SJSA1 (cell line): ENCODE measurements at places on chromosomes 5 and 9. TPM values are rescaled to one million over a fixed set of nuclear protein-coding genes. Genes with fewer than 3 reads are reported as not detected.

Gene OR1K1
- not detected in 2 replicates for total RNA-seq

Gene PTGER4
- total RNA-seq = 22.5 and 27.6 TPM in 2 replicates

Gene NR2F1-AS1
- 6.0 and 9.2 TPM in 2 replicates for total RNA-seq

Gene KIF12
- total RNA-seq = 0.13 and 0.85 TPM in 2 replicates

Gene UNC13B
- total RNA-seq = 1.6 and 1.9 TPM in 2 replicates

Gene EIF4EBP3
- total RNA-seq = 1.4 TPM in 1 of 2 replicates, not detected in the other

Gene TAF11L10
- not detected in 2 replicates for total RNA-seq

Gene C9orf85
- total RNA-seq = 12.2 and 13.2 TPM in 2 replicates

Gene SLC25A2
- total RNA-seq = 0.11 and 0.75 TPM in 2 replicates

Gene ZNF354B
- 7.0 and 10.7 TPM in 2 replicates for total RNA-seq

Gene SMIM3
- total RNA-seq = 9.7 and 14.3 TPM in 2 replicates

Gene IL5
- total RNA-seq = not detected in 2 replicates

Gene CDX1
- 0.19 and 1.8 TPM in 2 replicates for total RNA-seq

Gene INSL4
- total RNA-seq = 0.81 TPM in 1 of 2 replicates, not detected in the other

Gene SH3PXD2B
- total RNA-seq = 23.2 and 32.3 TPM in 2 replicates

Gene ZCCHC10
- total RNA-seq = 53.7 and 66.4 TPM in 2 replicates

Gene CDC37L1
- total RNA-seq = 4.8 and 12.6 TPM in 2 replicates

DNA sequence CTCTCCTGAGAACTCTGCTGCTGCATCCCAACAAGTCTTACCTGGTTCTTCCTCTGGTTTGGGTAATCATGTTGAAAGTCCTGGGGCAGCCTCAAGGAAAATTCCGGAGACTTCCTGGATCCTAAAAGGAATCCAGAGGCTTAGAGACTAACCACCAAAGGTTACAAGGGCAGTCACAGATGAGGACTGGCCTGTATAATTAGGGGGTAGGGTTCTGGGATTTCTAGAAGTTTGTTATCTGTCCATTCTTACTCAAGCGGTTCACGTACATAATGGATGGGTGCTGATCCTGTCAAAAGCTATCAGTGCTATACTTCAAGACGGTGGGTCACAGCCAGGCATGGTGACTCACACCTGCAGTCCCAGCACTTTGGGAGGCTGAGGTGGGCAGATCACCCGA is 51.4 kb upstream of the EPB41L4B start:
- no peak for DNase-seq
- no peaks in the 10 kb centered on the region for H3K4me1 ChIP-seq
- H3K36me3 ChIP-seq = no peaks in the 10 kb centered on the region

DNA sequence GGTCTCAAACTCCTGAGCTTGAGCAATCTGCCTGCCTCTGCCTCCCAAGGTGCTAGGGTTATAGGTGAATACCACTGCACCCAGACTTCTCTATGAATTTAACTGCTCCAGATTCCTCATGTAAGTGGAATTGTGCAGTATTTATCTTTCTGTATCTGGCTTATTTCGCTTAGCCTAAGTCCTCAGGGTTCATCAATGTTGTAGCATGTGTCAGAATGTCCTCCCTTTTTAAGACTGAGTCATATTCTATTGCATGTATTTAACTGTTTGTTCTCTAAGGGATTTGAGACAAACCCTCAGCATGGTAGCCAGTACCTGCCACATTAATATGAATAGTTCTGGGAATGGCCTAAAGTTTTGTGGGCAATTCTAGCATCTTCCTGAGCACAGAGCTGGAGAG is 53.9 kb upstream of the TUT7 start:
- no peak for DNase-seq
- H3K36me3 ChIP-seq = no peaks in the 10 kb centered on the region
- H3K27ac ChIP-seq = no peak overlapping the region

- H3K27me3 ChIP-seq = no peaks in the 10 kb centered on the region; the same call in 1 of the 2 replicates
- no peak overlapping the region for H3K4me3 ChIP-seq
- H3K27ac ChIP-seq = no peak overlapping the region
Observed at GRCh38 chr5:116532762-116533525, 41.7 kb downstream of the SEMA6A start.

GRCh38 chr9:32069169-32069813 is 315.2 kb upstream of the ACO1 start:
- H3K4me1 ChIP-seq = no peaks in the 10 kb centered on the region
- no peaks in the 10 kb centered on the region for H3K27me3 ChIP-seq
- DNase-seq = no peak

DNA sequence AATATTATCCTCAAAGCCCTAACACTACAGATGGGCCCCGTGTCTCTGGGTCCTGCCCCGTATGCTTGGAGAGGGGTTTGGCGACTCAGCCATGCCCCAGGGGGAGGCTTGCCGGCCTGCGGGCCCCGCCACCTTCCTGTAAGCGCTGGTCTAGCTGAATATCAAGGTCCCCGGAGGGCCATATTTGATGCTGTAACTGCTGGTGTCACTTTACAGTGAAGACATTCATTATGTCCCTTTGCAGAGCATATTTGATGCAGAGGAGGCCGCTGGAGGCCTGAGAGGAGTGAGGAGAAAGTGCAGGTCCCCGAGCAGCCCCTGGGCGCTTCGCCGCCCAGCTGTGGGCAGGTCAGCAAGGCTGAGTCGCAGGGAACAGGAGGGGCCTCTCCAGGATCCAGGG is 16.8 kb downstream of the IRX4 start:
- H3K27ac ChIP-seq = no peak overlapping the region
- no peak for DNase-seq
- no peaks in the 10 kb centered on the region for H3K4me1 ChIP-seq
- H3K4me3 ChIP-seq = no peak overlapping the region

- no peaks in the 10 kb centered on the region for H3K4me1 ChIP-seq
- no peaks in the 10 kb centered on the region for H3K27me3 ChIP-seq
- H3K36me3 ChIP-seq = no peaks in the 10 kb centered on the region
- no peak for DNase-seq
Observed at GRCh38 chr5:33526755-33527154, 86.0 kb downstream of the TARS1 start.

- H3K4me1 ChIP-seq = no peaks in the 10 kb centered on the region
- H3K27me3 ChIP-seq = peaks cover 10% of the 10 kb centered on the region
- no peak overlapping the region for H3K4me3 ChIP-seq
- H3K36me3 ChIP-seq = no peaks in the 10 kb centered on the region
- no peak for DNase-seq
Observed at GRCh38 chr5:137887831-137888230, 1.4 kb upstream of the PKD2L2 start.

- no peaks in the 10 kb centered on the region for H3K4me1 ChIP-seq
- no peak overlapping the region for H3K4me3 ChIP-seq
- H3K27me3 ChIP-seq = no peaks in the 10 kb centered on the region
- H3K27ac ChIP-seq = no peak overlapping the region
- H3K36me3 ChIP-seq = no peaks in the 10 kb centered on the region
Observed at GRCh38 chr9:37370968-37371563, 51.4 kb upstream of the GRHPR start.

DNA sequence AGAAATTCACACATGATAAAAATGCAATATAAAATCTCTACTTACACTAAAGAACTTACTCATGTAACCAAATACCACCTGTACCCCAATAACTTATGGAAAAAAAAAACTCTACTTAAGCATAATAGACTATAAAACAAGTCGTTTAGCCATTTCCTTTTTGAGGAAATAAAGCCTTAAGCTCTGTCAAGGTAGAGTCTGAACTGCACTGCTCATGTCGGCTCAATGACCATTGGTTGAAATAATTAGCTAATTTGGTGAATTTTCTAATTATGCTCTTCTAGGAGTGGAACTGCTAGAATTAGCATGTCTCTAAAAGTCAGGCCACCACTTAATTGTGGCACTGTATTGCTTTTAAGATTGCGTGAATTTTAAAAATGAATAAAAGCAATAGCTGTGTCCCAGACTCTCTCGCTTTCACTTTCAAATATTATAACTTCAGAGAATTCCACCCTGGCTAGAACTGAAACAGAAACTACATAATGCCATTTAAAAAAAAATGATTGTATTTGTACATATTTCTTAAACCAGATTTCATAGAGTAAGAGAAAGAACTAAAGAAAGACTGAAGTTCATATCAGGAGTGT is 113.0 kb upstream of the PCA3 start:
- no peak for DNase-seq
- peaks cover 57% of the 10 kb centered on the region for H3K4me1 ChIP-seq

GRCh38 chr9:134206311-134207300 is 42.2 kb upstream of the RNU6ATAC start:
- H3K36me3 ChIP-seq = no peaks in the 10 kb centered on the region
- H3K4me3 ChIP-seq = no peak overlapping the region
- peaks cover 10% of the 10 kb centered on the region; the same call in 1 of the 2 replicates for H3K27me3 ChIP-seq
- H3K4me1 ChIP-seq = no peaks in the 10 kb centered on the region
- DNase-seq = no peak
- H3K27ac ChIP-seq = no peak overlapping the region

- H3K27me3 ChIP-seq = peaks cover 22% of the 10 kb centered on the region
- DNase-seq = no peak
- no peak overlapping the region for H3K27ac ChIP-seq
- H3K4me3 ChIP-seq = no peak overlapping the region
Observed at GRCh38 chr5:151642472-151643140, 44.1 kb downstream of the SPARC start.

GRCh38 chr5:179792612-179793467 is 946 bp upstream of the LTC4S start:
- H3K4me1 ChIP-seq = peaks cover 15% of the 10 kb centered on the region
- no peaks in the 10 kb centered on the region for H3K27me3 ChIP-seq
- H3K36me3 ChIP-seq = peaks cover 18% of the 10 kb centered on the region
- no peak overlapping the region for H3K4me3 ChIP-seq
- no peak for DNase-seq
- H3K27ac ChIP-seq = no peak overlapping the region

- no peak overlapping the region for H3K4me3 ChIP-seq
- H3K27me3 ChIP-seq = peaks cover 37% of the 10 kb centered on the region
- no peak overlapping the region for H3K27ac ChIP-seq
- no peaks in the 10 kb centered on the region for H3K36me3 ChIP-seq
Observed at GRCh38 chr5:7398596-7399280, 2.8 kb downstream of the ADCY2 start.

- H3K27ac ChIP-seq = no peak overlapping the region
- no peaks in the 10 kb centered on the region for H3K4me1 ChIP-seq
- no peaks in the 10 kb centered on the region for H3K27me3 ChIP-seq
- no peak for DNase-seq
- H3K36me3 ChIP-seq = no peaks in the 10 kb centered on the region
Observed at GRCh38 chr9:75239176-75239575, 150.9 kb downstream of the OSTF1 start.

- H3K27ac ChIP-seq = no peak overlapping the region
- no peaks in the 10 kb centered on the region for H3K27me3 ChIP-seq
- peaks cover 36% of the 10 kb centered on the region for H3K4me1 ChIP-seq
- no peaks in the 10 kb centered on the region for H3K36me3 ChIP-seq
- DNase-seq = no peak
Observed at GRCh38 chr9:27340961-27341511, 44.1 kb upstream of the EQTN start.

- H3K4me3 ChIP-seq = no peak overlapping the region
- DNase-seq = no peak
- H3K36me3 ChIP-seq = no peaks in the 10 kb centered on the region
- H3K27ac ChIP-seq = no peak overlapping the region
Observed at GRCh38 chr5:151600069-151600665, 9.0 kb upstream of the FAT2 start.

DNA sequence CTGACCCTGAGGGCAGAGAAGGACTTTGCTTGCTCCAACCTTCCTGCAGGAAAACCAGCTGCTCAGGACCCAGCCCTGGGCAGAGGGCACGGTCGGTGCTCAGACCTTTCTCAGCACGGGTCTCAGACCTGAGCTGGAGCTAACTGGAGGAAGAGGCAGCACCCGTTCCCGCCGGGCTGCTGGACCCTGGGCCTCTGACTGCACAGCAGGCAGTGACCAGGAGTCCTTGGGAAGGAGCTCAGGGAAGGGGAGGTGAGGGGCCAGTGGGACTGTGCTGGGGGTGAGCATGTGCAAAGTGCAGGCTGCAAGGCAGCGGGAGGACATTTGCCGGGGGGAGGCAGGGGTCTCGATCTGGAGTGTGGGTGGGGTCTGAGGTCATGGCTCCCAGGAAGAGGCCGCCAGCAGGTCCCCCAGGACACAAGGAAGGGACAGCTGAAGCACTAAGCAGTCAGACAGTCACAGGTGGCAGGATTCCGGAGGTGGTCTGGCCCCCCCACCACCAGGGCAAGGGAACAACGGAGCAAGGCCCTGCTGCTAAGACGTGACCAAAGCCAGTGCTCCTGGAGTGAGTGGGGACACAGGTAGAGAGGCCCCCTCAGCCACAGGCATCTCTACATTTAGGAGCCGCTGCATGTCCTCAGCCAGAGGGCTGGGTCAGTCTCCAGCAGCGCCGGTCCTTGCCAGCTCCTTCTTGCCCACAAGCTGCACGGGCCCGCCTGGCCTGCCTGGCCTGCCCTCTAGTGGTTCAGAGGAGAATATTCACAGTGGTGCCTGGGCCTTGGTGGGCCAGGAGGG is 4.8 kb upstream of the DPM2 start:
- peaks cover 8% of the 10 kb centered on the region for H3K4me1 ChIP-seq
- H3K4me3 ChIP-seq = no peak overlapping the region
- peak; percentile 66 for DNase-seq
- H3K36me3 ChIP-seq = peaks cover 30% of the 10 kb centered on the region

DNA sequence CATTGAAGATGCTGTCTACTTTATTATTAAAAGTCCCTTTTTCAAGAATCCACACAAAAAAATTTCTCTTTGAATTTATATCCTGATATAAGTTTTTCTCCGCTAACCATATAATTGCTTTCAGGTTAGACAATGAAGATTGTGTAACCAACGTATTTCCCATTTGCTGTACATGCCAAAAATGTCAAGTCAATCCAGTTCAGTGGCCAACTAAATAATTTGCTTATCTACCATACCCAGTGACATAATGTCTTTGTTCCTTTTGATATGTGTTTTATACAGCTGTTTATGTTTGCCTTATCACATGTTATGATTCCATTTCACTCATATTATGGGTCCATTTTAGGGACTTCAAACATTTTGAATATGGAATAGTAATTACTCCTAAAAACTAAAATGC is 349.9 kb downstream of the EFNA5 start:
- H3K36me3 ChIP-seq = no peaks in the 10 kb centered on the region
- no peak overlapping the region for H3K4me3 ChIP-seq
- H3K4me1 ChIP-seq = no peaks in the 10 kb centered on the region
- no peak overlapping the region for H3K27ac ChIP-seq
- H3K27me3 ChIP-seq = no peaks in the 10 kb centered on the region

DNA sequence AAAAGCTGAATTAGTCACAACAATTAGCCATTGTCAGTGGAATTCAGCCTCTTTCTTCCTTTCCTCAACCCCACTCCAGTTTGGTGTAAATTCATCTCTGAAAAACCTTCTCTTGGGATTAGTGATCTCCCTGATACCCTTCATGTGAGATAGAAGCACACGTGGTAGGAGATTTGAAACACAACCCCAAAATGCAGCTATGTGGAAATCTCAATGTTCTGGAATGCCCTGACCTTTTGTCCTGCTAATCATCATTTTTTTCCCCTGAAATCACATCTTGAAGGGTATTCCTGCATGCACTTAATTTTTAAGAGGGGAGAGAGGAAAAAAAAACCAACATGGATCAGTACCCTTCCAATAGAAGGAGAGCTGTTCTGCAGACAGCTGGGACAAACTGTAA is 612.6 kb downstream of the EBF1 start:
- H3K4me3 ChIP-seq = no peak overlapping the region
- no peaks in the 10 kb centered on the region for H3K36me3 ChIP-seq
- no peaks in the 10 kb centered on the region; the same call in 1 of the 2 replicates for H3K27me3 ChIP-seq
- H3K27ac ChIP-seq = no peak overlapping the region

- H3K4me1 ChIP-seq = no peaks in the 10 kb centered on the region
- no peak for DNase-seq
- no peaks in the 10 kb centered on the region for H3K27me3 ChIP-seq
- no peaks in the 10 kb centered on the region for H3K36me3 ChIP-seq
- no peak overlapping the region for H3K4me3 ChIP-seq
Observed at GRCh38 chr5:50995285-50995942, 329.0 kb downstream of the PARP8 start.

GRCh38 chr5:132289097-132289496 is 5.1 kb upstream of the SLC22A4 start:
- peak; percentile 6 for DNase-seq
- peaks cover 18% of the 10 kb centered on the region for H3K4me1 ChIP-seq
- H3K27ac ChIP-seq = no peak overlapping the region
- H3K27me3 ChIP-seq = no peaks in the 10 kb centered on the region
